ENCODE measurements at places on chromosomes 11 and 22.

GRCh38 chr22:26573026-26573662 is 16.8 kb downstream of the TPST2 start:
- DNase-seq, result no peak

GRCh38 chr22:19035474-19036228 is 86.6 kb downstream of the DGCR2 start:
- DNase-seq, result no peak

- DNase-seq, result no peak
Observed at GRCh38 chr11:17401316-17401715, 12.9 kb upstream of the KCNJ11 start.

DNA sequence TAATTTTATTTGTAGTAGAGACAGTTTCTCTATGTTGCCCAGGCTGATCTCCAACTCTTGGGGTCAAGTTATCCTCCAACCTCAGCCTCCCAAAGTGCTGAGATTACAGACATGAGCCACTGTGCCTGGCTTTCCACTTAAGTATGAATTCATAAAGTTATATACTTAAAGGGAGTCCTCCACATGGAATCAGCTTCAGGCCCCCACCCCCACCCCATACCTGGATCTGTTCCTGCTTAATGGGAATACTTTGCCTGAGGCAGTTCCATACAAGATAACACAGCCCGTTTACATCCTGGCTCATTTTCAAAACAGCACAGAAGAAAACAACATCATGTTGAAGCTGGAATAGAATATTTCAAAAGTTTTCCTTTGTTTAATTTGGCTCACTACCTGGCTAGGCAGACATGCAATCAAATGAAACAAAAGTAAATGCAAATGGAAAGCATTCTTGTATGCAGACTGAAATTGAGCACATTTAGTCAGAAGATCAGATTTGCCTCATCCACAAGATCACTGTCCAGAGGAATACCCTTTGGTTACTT is 82.4 kb downstream of the FAT3 start:
- DNase-seq, result no peak

DNA sequence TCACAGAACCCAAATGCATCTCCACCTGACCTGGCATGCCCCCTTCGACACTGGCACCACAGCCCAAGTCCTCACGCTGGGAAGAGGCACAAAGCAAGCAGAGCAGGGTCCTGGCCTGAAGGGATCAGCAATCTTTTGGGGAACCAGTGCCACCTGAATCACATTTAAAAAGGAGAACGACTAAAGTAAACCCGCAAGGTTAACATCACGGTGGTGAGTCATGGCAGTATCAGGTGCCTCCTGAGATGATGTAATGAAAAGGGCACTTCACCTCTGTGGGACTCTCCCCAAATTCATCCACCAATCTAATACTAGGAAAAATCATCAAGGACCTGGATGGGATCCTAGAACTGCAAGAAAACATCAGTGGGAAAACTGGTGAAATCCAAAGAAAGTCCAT is 44.9 kb downstream of the PACSIN2 start:
- DNase-seq, result no peak

GRCh38 chr22:20013382-20013871 is 3.2 kb downstream of the ARVCF start:
- DNase-seq, result no peak

DNA sequence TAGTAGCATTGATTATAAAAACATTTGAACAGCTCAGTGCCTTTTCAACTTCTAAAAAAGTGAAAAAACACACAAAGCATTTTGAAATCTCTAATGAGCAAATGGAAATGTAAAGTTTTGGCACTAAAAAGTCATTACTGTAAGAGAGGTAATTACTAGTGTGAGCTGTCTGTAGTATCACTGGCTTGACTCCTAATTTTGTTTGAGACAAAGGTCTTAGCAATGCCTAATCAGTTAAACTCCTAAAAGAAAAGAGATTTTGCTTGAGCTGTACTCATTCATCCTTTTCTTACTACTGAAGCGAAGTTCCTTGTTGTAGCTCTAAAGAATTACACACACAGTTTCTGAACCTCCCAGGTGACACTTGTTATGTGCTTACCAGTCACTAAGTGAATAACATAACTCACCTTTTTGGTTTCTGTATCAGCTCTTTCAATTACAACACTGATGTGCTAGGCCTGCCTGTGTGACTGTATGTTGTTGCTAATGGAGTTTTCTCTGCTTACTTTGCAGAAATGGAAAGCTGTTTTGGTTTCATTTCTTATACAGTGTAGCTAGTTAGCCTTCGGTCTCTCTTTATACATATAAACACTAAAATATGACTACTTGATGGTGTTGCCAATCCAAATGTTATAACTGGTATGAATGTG is 924.4 kb upstream of the TENM4 start:
- DNase-seq, result peak; percentile 3

GRCh38 chr22:48705917-48706605 is 1121.6 kb downstream of the BRD1 start:
- no peak for DNase-seq

GRCh38 chr11:58125469-58125868 is at the start of gene OR9I1:
OR9I1 (minus strand) TSS chr11:58125530; CDS start chr11:58119444, 6,086 bp downstream.
- DNase-seq, result no peak

GRCh38 chr11:75654314-75654713 is 14.5 kb downstream of the MAP6 start:
- peak; percentile 27 for DNase-seq

DNA sequence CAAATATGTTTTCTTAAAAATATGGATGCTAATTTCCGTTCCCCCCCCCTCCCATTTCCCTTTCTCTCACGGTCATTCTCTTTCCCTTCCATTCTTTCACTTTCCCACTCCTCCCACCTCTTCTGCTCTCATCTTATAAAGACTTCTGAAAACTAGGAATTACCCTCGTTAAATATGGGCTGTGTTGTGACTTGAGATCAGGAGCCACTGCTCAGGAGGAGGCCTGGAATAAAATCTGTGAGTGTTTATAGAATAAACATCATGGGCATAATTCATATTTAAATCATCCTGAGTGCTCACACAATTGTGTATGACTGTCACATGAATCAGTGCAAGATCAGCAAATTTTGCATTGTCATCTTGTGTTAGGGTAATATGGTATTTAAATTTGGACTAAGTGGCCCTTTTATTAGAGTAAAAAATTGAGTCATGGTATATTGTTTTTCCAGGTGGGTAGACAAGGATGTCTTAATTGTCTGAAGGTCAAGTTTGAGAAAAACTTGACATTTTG is 208.0 kb downstream of the DDX10 start:
- no peak for DNase-seq

GRCh38 chr11:106076171-106076918 is 802 bp downstream of the KBTBD3 start:
- no peak for DNase-seq

- no peak for DNase-seq
Observed at GRCh38 chr22:36213586-36213985, 12.0 kb upstream of the APOL4 start.

DNA sequence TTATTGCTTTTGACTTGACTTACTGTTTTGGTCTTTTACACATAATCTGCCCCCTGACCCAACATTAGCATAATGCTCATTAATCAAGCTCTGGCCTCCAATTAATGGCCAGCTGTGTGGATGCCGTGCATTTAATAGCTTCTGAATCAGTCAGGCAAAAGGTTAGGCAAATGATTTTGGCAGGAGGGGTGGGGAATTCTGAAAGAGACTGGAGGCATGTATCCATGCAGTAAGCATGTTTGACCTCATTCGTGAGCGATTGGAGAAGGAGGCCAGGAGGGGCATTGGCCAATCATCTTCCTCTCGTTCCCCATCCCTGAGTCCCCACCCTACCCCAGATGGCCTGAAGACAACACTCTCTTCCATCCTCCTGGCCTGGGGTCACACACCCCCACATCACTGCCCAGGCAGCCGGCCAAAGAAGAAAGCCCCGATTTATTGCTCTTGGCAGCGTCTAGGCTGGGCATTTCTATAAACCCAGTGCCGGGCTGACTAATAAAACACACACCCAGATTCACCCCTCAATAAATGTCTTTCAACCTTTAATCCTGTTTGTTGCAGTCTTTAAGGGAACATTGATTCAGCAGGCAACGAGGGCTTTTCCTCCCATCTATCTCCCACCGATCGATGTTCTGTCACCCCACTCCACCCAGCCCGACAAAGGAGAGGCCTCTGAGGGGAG is 150.0 kb downstream of the OPCML start:
- DNase-seq, result no peak

DNA sequence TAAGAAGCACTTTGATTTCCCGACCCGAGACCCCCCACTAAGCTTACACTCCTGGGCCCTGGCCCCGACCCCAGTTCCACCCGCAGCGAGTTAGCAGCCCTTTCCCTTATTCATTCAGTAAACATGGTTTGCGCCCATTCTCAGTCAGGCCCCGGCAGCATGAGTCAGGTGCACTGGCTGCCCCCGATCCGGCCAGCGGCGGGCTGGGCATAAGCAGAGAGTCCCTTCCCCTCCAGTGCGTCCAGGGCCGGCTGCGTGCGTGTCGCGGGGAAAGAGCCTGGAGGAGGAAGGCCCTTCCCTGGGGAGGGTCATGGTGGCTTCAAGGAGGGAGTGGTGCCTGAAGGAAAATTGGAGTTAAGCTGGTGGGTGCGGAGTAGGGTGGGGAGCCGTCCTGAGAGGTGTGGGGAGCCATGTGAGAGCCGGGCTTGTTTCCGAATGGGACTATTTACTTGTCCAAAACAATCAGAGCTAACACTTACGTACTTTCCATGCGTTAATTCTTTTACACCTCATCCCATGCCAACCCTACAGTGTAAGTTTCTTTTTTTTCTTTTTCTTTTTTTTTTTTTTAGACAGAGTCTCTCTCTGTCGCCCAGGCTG is 657 bp downstream of the IGHMBP2 start:
- no peak for DNase-seq

DNA sequence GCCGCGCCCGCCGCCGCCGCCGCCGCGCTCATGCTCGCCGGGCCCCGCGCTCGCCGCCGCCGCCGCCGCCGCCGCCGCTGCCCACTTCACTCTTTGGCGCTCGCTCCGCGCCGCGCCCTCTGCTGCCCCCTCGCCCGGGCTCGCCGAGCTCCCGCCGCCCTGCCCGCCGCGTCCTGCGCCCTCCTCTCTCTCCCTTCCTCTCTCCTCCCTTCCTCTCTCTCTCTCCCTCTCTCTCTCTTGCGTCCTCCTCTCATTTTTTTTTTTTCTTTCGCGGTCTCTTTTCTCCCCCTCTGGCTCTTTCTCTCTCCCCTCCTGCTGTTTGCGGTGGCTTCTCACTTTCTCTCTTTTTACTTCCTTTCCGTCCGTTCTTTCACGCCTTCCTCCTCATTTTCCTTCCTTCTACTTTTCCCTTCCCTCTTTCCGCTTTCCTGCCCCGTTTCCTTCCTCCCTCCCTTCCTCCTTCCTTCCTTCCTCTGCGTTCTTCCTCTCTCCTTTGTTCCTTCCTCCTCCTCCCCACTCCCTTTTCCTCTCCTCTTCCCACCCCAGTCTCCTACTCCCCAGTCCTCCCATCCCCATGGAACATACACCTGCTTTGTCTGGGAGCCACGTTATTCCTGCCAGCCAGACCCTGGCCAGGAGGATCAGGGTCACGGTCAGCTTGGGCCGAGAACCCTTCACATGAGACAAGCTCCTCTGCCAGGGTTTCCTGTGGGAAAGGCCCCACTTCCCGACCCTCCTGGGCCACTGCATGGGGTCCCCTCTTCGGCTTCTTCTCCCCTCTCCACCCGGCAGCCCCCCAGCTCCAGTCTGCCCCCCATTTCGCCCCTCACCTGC is 19.3 kb upstream of the SHISAL1 start:
- no peak for DNase-seq

- no peak for DNase-seq
Observed at GRCh38 chr11:116984589-116984988, 113.6 kb downstream of the SIK3 start.
